Peyer's patch (tissue), 4 donors: ENCODE measurements at places on chromosomes 7 and 10. TPM values are rescaled to one million over a fixed set of nuclear protein-coding genes. Genes with fewer than 3 reads are reported as not detected.

JAZF1 gene
- total RNA-seq, result 2.9 TPM

EBLN1 gene
- total RNA-seq, result not detected

LAMB1 gene
- total RNA-seq, result 165 TPM

PMS2 gene
- total RNA-seq, result 14.0 TPM

SH2B2 gene
- 2.0 TPM for total RNA-seq

ZWINT gene
- 16.5 TPM for total RNA-seq

PAPSS2 gene
- total RNA-seq, result 142 TPM

DNA sequence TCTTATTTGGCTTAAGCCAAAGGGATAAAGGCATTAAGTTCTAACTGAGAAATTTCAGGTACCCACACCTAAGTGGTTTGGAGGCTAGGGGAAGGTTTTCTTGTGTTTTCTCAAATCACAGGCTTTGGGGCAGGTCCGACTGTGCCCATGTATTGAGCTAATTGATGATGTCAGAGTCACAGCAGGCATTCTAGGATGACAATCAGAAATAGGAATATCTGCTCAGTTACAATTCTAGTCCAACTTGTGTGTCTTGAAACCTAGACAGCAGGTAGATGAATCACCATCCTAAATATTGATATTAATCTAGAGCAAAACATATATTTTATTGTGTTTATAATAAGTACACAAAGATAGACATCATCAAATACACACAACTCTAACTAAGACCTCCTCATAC lies 2.3 kb upstream of the FHIP2A start:
- no peak for DNase-seq

DNA sequence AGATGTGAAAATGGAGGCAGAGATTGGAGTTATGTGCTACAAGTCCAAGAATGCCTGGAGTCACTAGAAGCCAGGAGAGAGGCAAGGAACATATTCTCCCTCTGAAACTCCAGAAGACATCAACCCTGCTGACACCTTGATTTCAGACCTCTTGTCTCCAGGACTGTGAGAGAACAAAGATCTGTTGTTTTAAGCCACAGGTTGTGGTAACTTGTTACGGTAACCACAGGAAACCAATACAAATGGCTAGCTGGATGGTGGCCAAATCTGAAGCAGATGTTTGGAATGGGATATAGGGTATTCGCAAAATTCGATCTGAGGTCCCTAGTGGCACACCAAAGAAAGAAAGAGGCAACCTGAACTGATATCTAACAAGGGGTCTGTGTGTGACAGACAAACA lies 129.0 kb downstream of the HERPUD2 start:
- no peak for DNase-seq

DNA sequence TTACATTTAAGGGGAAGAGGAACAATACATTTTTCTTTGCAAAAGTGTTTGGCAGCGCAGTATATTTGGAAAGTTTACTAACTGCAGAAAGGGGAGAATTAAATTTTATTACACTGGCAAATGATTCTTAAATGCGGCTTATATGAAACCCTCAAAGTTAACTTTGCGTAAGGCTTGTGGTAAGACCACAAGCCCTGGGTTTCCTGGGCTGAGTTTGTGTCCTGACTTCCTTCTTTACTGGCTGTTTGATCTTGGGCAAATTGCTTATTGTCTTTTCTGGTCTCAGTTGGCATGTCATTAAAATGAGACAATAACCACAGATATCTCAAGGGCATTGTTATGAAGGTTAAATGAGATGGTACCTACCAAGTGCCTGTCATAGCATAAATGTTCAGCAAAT lies 106.8 kb downstream of the GLRX3 start:
- no peak for DNase-seq

GRCh38 chr7:21500117-21500832 lies 42.6 kb upstream of the DNAH11 start:
- DNase-seq, result no peak

DNA sequence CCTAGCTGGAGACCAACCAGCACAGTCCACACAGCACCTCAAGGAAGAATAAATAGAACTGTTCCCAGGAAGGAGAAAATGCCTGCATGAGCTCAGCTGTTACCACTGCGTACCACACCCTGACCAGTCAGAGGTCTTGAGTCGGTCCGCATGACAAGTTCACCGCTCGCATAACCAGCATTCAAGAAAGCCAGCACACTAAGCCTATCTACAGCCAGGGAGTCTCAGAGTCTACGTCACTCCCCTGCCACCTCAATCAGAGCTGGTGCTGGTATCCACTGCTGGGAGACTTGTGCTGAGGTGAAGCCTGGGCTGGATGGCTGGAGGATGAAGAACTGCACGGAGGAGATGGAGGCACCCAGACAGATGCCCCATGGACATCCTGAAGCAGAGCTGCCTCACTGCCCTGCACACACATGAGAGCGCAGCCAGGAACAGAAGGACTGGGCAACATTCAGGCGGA lies 19.6 kb downstream of the AKR1C1 start:
- no peak for DNase-seq

GRCh38 chr7:1579481-1580421 lies 9.9 kb upstream of the PSMG3 start:
- DNase-seq, result peak; percentile 50

DNA sequence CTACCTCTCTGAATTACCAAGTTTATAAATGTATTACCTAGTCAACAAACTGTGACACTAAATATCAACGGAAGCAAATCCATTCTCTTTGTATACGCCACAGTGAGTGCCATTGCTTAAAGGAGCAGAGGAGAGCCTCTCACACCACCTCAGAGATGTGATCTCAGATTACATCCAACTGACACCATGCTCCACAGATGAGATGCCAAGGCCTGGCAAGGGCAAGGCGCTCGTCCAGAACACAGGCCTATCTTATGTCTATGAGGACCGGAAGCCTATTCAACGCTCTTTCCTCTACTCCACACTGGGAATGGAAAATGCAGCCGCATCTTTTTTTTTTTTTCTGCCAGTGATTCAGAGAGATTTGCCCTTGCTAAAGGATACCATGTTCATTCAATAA lies 11.4 kb downstream of the PDIA4 start:
- no peak for DNase-seq
